ENCODE measurements at places on chromosomes 12 and 14.

DNA sequence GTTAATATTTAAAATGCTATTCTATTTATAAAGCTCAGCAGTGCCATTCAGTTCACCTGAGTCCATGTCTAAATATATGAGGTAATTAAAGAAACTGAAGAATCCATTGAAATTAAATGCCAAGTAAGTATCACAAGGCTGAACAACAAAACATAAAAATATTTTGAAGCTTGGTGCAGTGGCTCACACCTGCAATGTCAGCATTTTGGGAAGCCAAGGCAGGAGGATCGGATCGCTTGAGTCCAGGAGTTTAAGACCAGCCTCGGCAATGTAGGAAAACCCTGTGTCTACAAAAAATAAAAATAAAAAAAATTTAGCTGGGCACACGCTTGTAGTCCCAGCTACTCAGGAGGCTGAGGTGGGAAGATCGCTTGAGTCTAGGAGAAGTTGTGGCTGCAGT, 101.8 kb downstream of the OSBPL8 start:
- no peak for DNase-seq

DNA sequence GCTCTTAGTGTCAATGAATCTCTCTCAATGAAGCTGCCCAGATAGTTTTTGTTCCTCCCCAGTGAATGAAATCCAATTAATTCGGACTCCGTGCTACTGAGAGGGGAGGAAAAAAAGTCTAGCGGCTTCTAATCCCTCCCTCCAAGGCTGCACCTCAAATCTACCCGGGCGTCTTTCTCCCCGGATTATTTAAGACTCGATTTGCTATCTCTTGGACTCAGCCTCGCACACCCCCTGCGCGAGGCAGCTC, 134 bp downstream of the DUSP6 start:
- DNase-seq, result no peak

DNA sequence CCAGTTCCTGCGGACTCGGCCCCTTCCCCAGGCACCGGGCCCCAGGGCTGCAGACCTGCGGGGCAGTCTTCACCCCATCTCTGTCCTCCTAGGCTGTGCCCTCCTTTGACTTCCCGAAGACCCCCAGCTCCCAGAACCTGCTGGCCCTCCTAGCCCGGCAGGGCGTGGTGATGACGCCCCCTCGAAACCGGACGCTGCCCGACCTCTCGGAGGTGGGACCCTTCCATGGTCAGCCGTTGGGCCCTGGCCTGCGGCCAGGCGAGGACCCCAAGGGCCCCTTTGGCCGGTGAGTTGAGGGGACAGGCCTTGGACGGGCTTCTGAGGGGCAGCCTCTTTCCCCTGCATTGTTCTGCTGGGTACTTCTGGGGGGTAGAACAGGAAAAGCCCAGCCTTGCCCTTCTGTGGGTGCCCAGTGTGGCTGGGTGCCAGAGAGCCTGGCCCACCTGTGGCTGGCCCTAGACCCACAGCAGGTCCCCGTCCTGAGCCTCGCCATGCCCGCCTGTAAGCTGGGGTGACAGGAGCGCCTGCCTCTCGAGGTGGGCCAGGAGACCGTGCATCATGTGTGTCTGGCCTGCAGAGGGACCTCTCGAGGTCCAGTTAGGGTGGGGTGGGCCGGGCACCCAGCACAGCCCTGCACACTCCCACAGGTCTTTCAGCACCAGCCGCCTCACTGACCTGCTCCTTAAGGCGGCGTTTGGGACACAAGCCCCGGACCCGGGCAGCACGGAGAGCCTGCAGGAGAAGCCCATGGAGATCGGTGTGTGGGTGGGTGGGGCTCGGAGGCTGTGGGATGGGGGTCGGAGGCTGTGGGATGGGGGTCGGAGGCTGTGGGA, 12.6 kb upstream of the PUS1 start:
- DNase-seq, result no peak

DNA sequence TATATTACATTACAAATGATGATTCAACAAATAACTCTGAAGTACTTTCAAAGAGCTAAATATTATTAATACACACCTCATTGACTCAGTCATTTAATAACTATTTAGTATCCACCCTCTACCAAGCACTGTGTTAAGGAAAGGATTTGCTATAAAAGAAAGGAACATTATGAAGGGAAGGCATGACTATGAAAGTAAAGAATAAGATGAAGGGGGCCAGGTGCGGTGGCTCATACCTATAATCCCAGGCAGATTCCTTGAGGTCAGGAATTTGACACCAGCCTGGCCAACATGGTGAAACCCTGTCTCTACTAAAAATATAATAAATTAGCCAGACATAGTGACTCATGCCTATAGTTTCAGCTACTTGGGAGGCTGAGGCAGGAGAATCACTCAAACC, 107.9 kb downstream of the PLCZ1 start:
- DNase-seq, result no peak

DNA sequence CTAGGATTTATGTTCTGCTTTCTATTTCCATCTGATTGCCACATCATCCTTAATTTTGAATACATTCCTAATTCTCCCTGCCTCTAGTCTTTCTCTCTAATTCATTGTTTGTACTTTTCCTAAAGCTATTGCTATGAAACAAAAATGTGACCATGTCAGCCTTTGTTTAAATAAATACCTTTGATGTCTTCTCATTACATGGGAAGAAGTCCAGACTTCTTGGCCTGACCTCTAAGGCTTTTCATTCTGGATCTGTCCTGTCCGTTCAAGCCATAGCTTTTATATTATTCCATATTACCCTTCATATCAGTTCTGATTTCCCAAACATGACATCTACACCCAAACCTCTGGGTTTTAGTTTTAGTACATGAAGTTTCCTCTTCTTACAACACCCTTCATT, 91.4 kb downstream of the CDK17 start:
- no peak for DNase-seq

- DNase-seq, result no peak
Observed at GRCh38 chr14:75999511-76000190, 14.1 kb downstream of the IFT43 start.

DNA sequence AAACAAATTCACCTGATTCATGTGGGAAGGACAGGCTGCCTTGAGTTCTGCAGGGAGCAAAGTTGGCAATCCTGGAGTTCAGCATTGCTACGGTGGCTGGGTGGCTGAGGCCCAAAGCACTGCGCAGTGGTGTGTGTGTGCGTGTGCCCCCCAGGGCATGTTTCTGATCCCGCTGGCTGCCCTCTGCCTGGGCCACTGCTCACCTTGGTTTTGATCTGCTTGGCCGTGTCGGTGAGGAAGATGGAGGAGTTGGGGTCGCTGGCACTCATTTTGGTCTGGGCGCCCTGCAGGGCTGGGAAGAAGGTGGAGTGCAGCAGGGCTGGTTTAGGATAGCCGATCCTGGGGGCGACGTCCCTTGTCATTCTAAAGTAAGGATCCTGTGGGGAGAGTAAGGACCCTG, 19.1 kb downstream of the SLC25A47 start:
- no peak for DNase-seq

- DNase-seq, result no peak
Observed at GRCh38 chr12:131279281-131279921, 325.7 kb downstream of the ADGRD1 start.

DNA sequence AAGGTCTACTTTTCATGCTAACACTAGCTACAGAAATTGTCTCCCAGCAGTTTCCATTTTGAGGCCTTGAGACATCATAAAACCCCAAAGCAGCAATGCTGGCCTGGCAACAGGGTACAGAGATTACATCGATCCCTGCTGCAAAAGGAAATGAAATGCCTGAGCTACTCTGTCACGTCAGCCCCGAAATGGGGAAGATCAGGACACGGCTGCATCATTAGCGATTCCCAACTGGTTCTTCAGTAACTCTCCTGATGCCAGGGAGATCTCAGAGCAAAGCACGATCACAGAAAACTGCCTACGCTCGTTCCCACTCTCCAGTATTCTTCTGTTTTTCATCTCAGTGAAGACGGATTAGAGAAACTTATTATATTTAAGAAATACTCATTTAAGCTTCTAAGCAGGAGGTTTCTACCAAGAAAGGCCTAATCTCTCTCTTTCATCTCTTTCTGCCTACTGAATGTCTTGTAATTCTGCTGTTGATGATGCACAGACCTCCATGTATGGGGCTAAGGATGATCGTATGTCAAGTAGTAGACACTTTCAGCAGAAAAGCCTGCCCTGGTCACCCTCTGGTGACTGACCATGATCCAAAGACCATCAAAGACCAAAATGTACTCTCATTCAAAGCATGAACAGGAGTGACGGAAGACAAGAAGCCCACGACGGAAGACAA, 168.5 kb downstream of the RIMBP2 start:
- DNase-seq, result no peak

- DNase-seq, result no peak
Observed at GRCh38 chr12:104452087-104452486, 4.7 kb upstream of the CHST11 start.

- DNase-seq, result no peak
Observed at GRCh38 chr12:23895792-23896218, 53.7 kb downstream of the SOX5 start.
